T-helper 2 cell treated with Interferon-gamma antibody and Interleukin-4, amounts not matched to agents 5 μg/mL and 100 μg/mL, for 36 hours (primary cell): ENCODE measurements at places on chromosomes 3 and 15.
A peak's percentile ranks its signal among the peaks of the same experiment; 100 is the strongest.

- no peak for DNase-seq
Measured at GRCh38 chr15:69117431-69117871, 43.0 kb upstream of the GLCE start.

GRCh38 chr15:50128266-50128665 is 9.2 kb upstream of the ATP8B4 start:
- no peak for DNase-seq

DNA sequence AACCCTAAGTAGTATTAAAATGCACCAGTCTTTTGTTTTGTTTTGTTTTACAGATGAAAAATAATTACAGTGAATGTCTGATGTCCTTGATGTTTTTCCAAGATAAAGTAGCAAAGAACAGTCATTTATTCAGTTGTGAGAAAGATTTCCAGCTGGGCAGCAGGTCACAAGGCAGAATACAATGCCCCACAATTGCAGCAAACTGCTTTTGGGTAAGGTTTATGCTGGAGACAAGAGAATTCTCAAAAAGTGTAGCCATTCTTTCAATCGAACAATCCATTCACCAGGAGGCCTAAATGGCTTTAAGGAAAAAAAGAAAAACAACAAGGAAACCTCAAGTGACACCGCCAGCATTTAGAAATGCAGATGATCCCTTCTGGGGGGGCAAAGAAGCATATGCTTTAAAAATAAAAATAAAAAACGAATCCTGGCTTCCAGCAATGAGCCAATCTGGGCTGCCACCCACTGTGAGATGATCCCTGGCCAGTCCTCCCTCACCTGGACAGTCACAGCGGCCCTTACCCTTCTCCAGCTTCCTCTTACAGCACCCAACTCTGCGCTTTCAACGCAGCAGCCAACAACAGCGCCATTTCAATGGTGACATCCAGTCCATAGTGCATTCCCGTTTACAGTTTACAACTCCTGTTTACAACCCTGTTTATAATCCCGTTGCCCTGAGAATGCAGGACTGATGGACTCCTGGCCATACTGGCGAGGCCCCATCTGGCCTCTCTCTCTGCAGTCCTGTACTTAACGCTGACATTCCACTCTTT is 25.7 kb upstream of the WNT5A start:
- DNase-seq: no peak

DNA sequence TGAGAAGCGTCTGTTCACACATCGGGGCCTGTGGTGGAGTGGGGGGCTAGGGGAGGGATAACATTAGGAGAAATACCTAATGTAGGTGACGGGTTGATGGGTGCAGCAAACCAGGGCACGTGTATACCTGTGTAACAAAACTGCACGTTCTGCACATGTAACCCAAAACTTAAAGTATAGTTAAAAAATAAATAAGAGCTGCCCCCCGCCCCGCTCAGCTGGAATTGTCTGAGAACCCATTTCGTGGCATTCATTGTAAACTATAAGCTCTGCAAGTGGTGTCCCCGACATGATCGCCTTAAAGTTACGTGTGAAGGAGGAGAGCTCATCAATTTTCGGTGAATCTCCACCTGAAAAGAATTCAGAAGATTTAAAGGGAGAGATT is 7.3 kb upstream of the LIPH start:
- DNase-seq: no peak

GRCh38 chr3:116601206-116601605 is 108.4 kb upstream of the TUSC7 start:
- no peak for DNase-seq

GRCh38 chr3:123372686-123373473 is 76.0 kb downstream of the ADCY5 start:
- DNase-seq: no peak

- DNase-seq: no peak
Measured at GRCh38 chr3:197508461-197508860, 47.3 kb downstream of the BDH1 start.

DNA sequence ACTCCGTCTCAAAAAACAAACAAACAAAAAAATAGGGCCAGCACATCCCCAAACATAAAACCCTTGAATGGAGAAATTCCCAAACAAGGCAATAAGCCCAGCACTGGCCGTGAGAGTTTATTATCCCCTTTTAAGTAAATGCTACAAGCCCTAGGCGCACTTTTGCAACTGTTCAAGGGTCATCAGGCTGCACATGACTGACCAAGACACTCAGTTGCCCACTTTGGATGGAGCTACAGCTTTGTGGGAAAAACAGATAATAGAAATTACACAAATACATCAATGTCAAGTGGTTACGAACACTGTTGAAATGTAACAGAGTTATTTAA is 33.7 kb upstream of the ZNF445 start:
- DNase-seq: no peak

- no peak for DNase-seq
Measured at GRCh38 chr15:73009066-73010056, 42.9 kb upstream of the NEO1 start.

- no peak for DNase-seq
Measured at GRCh38 chr3:106707347-106707746, 669.9 kb upstream of the CCDC54 start.

DNA sequence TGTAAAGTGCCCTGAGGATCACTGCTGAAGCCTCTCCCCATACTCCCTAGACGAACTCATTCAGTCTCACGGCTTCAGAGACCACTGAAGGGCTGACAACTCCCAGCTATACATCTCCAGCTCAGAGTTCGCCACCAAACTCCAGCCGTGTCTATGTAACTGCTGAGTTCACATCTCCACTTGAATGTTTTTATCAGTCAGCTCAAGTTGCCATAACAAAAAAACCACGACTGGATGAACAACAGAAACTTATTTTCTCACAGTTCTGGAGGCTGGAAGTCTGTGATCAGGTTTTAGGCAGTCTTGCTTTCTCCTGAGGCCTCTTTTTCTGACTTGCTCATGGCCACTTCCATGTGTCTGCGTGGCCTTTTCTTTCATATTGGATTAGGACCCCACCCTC is 223.0 kb upstream of the LRRFIP2 start:
- no peak for DNase-seq

DNA sequence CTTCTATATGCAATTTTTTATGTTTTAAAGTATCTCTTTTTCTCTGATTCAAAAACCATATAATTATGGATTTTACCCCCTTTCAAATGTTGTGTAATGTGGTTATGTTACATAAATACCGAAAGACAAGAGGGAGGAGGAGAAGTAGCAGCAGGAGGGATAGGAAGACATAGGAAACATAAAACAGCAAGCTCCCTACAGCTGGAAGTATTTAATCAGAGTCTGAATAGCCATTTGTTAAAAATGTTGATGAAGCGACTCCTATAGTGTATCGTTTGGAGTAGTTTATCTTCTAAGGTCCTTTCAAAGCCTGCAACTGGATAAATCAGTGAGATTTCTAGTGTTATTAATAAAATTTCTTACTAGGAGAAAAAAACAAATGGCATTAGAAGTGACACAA is 598.1 kb upstream of the GOLIM4 start:
- no peak for DNase-seq

GRCh38 chr3:36663666-36664291 is 100.6 kb downstream of the DCLK3 start:
- DNase-seq: no peak

DNA sequence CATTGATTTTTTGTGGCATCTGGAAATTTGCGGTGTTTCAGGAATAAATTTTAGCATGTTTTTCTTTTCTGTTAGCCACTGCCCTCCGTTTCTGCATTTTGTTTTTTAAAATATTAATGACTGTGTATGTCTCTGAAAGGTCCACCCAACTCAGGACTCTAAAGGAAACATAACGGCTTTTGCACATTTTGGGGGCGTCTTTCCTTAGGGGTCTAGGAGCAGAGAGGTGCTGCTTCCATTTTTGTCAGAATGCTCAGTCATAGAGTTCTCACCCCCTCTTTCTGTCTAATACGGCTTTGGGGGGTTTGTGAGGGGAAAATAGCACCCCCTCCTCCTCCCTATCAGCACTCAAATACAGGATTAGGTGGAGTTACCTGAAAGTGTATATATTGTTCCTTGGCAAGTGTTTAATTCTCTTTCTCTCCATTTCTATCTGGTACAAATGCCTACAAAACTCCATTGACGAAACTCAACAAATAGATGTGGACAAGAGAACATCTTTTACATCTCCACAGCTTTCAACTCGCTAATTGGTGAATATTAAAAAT is 219.4 kb downstream of the MEIS2 start:
- DNase-seq: no peak

- DNase-seq: no peak
Measured at GRCh38 chr3:97793420-97794019, 28.3 kb upstream of the CRYBG3 start.

- no peak for DNase-seq
Measured at GRCh38 chr3:117735481-117736101, 1026.0 kb downstream of the TUSC7 start.

DNA sequence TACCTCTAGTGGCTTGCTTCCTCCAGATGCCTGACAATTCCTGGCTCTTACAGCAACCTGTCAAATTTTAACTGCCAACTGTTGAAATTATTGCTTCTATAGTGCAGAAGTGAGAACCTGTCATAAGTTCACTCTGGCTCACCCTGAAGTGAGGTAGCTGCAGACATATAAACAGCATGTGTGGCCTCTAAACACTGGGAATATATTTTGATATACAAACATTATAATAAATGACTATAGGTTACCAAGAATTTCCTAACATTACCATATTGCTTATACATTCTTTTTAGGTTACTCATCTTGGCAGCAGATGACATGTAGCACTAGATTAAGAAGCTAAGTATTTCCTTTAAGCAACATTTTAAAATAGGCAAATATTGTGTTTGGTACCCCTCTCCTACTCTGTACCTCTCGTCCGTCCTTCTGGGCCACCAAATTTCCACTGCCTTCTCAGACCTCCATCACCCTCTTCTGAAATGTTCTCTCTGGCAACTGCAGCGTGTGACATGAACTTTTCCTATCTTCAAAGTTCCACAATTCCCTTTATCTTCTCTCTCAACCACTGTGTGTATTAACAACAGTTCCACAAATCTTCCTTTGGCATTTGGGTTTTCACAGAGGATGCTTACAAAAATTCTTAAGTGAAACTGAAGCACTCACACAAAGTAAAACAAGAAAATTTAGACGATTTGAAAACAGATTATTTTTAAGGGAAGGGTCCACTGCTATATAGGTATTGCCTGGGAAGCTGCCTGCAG is 15.3 kb upstream of the XXYLT1 start:
- DNase-seq: no peak

- DNase-seq: no peak
Measured at GRCh38 chr15:32641517-32642059, at the start of gene SCG5. Gene SCG5 (plus strand): TSS chr15:32641710. CDS start chr15:32643593, 1,883 bp downstream.

DNA sequence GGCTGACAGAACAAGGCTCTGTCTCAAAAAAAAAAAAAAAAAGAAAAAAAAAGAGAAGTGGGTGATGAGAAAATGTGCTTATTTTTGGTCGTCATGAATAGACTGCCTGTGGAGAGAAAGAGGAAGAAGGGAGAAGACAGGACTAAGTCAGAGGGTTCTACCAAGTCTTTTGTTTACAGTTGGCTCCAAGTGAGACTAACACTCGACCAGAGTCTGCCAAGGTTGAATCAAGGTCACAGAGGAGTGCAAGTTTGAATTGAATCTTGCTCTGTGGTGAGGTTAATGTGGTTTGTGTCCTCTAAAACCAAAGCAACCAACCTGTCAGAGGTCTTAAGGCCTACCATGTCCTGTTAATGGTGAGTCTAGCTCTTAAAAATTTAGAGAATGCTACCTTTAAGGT is 334.1 kb upstream of the GRM7 start:
- DNase-seq: no peak

DNA sequence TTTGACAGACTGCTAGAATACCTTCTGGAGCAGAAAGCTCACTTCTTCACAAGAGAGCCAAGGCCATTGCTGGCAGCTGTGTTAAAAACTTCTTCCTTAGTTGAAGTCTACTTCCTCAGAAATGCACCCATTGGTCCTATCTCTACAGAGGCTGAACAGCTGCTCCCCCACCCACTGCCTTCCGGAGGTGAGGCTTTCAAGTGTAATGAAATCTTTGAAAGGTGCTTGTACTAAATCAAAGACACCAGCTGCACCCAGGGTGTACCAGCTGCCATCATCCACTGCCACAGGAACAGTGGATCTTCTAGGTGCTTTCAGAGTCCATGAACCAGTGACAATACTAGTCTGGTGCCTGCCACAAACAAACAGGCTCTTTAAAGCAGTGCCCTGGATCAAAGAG is 26.4 kb upstream of the HERC1 start:
- DNase-seq: peak; percentile 30

DNA sequence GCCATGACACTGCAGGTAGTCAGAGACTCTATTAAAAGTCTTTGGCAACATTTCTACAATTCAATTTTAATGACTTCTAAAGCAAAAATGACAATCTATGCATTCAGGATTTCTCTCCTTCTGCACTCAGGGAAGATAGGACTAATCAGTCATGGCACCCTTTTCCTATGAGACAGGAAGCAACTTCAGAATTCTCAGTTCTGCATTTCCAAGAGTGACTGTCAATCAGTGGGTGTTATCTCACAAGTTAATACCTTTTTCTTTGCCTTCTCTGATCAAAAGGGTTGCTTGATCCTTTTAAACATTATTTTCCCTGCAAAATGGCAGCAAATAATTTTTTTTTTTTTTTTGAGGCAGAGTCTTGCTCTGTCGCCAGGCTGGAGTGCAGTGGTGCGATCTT is 7.8 kb upstream of the ICE2 start:
- no peak for DNase-seq

GRCh38 chr15:64013179-64014062 is 32.9 kb downstream of the DAPK2 start:
- peak; percentile 6 for DNase-seq

DNA sequence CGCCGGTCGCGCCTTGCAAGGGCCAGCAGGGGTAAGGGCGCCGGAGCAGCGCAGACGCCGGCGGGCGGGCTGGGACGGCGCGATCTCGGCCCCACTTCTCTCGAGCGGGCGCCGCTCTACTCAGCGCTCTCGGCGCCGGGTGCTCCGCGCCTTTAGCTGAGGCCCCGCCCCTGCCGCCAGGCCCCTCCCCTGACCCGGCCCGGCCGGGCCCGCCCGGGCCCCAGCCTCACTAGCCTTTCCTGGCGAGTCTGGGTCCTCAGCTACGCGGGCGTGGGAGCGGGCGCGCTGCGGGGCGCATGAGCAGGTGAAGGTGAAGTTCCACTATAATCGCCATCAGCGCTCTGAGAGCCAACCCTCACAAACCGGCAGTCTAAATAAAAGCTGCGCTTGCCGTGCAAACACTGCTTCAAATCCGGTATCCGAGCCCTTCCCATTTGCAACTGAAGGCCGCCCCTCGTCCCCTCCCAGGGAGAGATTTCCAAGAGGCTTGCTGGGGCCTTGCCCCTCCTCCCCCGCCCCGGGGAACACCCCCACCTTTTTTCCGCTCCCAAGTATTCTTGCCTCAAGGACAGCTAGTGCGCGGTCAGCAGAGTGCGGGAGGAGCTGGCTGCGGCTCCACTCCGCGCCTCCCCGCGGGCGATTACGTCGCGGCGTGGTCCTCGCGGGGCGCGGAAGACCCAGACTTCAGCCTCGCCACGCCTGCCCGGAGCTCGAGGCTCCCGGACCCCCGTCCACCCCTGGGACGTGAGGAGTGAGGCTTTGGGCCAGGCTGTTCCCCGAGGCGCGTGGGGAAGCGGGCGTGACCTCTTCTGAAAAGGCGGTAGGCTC is at the start of gene RPP25:
RPP25 (minus strand) TSS at position 125 of the 828 bp plus-strand sequence. CDS start 189 bp downstream, outside the sequence.
- peak; percentile 71 for DNase-seq

- no peak for DNase-seq
Measured at GRCh38 chr3:65851827-65852226, 186.9 kb downstream of the MAGI1 start.
